ENCODE measurements at places on chromosomes 6 and 20. TPM values are rescaled to one million over a fixed set of nuclear protein-coding genes. Genes with fewer than 3 reads are reported as not detected.
A peak's percentile ranks its signal among the peaks of the same experiment; 100 is the strongest.

GRCh38 chr6:35391240-35391968 is 49.0 kb downstream of the PPARD start:
- no peak for DNase-seq

DNA sequence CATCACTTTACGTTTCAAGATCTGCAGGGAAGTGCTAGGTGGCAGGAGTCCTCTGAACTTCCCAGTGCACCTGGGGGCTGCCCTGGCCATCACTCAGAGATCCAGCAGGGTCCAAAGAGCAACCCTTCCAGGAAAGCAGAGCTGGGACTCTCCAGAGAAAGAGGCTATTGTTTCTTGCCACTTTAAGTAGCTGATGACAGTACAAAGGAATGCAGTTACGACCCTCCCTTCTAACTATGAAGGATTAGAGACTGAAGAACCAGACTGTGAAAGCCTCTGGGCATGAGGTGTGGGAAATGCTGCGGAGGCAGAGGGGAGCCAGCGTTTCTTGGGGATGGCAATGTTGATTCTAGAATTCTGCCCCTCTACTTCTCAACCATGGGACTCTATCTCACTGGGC is 189.1 kb upstream of the SUPT3H start:
- peak; percentile 42 for DNase-seq

GRCh38 chr6:11492464-11493290 is 44.9 kb upstream of the TMEM170B start:
- DNase-seq = no peak

DNA sequence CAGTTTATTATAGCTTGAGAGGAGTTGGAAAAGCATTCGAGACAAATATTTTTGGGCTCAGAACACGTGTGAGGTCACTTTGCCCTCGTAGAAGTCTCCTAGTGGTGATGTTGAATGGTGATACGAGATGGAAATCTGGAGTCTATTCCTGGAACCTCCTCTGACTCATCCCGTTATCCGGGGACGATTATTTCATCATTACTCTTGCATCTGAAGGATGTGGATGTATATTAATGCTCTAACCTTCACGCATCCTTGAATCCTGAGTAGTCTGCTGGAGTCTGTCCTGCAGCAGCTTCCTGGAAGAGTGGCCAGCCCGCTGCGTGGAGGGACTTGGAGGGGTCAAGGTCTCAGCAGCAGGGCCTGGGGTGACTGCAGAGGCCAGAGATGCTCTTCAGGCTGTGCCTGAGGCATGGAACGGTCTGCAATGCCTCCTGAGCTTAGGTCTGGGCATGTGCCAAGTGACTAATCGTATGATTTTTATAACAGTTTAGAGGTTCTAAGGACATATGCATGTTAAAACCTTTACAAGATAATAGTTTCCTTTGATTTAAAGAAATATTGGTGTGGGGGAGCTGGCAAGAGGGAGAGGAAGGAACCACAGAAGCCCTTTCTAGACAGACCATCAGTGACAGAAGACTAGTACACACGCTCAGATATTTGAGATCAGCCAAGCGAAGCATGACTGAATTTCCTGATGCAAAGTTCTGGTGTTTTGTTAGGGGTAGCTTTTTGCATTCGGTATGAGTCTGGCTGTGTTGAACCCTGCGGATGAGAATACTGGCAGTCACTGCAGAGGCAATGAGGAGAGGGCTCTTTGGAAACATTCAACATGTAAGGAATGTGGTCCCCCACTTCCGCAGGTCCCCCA is 400.2 kb downstream of the QKI start:
- DNase-seq = no peak

DNA sequence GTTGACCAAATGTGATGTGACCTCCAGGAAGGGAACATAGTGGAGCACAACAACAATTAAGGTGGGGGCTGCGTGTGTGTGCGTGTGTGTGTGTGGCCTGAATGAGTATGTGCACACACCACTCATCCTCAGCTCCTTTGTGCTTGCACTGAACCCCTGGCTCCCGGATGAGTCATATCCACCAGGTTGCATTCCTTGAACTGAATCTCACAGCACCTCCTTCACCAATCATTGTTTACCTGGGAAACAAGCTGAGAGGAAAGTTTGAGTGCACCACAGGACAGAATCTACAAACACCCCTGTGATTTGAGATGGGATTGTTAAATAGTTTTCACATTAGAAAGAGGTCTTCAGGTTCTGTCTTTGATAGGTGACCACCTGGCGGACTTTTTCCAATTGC is 33.7 kb upstream of the GPR6 start:
- DNase-seq = peak; percentile 57

DNA sequence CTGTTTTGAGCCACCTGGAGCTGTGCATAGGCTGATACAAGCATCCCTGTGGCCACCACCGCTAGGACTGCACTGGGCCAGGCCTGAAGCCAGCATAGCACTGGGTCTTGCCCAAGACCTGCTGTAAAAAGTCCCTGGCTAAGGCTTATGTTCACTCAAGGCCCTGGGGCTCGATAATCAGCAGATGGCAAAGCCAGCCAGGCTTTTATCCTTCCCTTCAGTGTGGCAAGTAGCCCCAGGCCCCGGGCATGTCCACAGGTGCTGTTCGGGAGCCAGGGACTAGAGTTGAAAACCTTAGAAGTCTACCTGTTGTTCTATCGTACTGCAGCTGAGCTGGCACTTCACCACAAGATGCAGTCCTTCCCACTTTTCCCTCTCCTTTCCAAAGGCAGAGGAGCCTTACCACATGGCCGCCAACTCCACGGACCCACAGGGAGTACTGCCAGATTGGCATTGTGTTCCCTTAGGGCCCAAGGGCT is 226.4 kb upstream of the ZNF217 start:
- DNase-seq = no peak

- DNase-seq = no peak
Observed at GRCh38 chr6:18823782-18824386, 436.7 kb downstream of the RNF144B start.

DNA sequence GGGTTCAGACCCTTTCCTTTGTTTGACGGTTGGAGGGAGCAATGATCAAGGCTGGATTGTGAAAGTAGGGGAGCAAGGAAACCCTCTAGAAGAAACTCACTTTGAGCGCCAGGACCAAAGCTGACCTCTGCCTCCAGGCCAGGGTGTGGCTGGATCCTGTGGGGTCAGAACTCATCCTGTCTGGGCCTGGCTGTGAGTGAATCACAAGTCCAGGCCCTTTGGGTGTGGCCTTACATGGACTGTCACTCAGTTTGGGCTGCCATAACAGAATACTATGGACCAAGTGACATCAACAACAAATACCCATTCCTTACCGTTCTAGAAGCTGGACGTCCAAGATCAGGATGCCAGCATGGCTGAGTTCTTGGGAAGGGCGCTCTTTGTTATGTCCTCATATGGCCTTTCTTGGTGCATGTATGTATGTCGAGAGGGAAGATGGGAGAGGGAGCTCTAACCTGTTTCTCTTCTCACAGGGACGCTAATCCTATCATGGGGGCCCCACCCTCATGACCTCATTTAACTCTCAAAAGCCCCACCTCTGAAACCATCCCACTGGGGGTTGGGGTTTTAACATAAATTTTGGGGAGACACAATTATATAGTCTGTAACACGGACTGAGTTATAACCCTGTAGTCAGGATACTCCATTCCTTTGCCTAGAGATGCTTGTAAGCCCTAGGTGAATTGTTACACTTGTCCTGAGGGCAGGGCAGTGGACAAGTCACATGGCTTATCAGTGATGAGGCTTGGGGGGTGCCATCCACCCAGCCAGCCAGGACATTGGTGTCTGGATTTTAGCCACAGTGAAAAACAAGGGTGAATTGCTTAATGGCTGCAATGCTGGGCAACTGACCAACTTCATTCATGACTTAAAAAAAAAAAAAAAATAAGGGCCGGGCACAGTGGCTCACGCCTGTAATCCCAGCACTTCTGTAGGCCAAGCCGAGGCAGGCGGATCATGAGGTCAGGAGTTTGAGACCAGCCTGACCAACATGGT is 80.0 kb downstream of the TRMT11 start:
- DNase-seq = no peak

DNA sequence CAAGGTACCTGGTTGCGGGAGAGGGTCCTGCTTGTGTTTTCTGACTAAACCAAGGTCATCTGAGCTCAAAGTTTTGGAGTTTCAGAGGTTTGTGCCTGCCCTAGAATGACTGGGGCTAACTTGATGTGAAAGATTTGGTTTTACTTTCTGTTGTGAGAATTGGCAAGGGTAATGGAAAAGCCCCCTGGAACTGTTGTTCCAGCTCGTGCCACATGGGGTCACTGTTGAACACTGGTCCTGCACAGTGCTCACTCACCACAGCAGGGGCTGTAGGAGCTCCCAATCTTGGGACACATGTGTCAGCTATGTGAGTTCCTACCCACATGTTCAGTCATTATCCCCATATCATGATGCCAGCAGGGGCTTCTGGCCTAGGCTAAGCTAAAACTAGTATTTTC is 6.5 kb downstream of the TGM6 start:
- DNase-seq = no peak

DNA sequence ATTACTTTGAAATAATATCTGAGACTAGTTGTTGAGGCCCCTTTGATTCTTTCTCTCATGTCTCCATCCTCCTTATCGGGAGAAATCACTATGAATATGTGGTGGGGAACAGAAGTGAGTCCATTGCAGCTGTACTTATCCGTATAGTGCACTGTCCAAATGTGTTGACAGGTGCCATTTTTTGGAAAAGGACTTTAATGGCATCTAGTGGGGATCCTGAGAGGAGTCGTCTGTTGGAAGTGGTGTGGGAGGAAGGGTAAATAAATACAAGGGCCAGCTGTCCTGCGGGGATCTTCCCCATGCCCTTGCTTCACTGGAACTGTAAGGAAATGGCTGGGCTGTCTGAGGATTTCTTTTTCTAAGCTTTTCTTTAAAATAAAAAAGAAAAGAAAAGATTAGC is 19.4 kb downstream of the TPX2 start:
- no peak for DNase-seq

- no peak for DNase-seq
Observed at GRCh38 chr6:124819346-124819745, 142.9 kb upstream of the RNF217 start.

DNA sequence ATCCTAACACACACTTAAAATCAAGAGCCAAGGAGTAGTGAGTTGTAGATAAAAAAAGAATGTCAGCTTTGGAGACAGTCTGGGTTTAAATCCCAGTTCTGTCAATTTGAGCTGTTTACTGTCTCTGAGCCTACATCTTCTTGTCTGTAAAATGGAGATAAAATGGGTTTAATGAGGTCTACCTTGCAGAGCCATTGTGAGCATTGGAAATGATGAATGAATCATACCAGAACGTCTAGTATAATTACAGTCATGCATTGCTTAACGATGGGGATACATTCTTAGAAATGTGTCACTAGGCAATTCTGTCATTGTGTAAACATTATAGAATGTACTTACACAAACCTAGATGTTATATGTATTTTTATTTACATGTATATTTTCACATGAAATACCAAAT is 17.6 kb upstream of the SGK2 start:
- no peak for DNase-seq

- no peak for DNase-seq
Observed at GRCh38 chr6:101263596-101263995, 129.9 kb upstream of the GRIK2 start.

GRCh38 chr6:126914172-126914571 is 204.3 kb upstream of the RSPO3 start:
- no peak for DNase-seq

- DNase-seq = no peak
Observed at GRCh38 chr20:44208165-44208564, 2.4 kb downstream of the OSER1 start.

DNA sequence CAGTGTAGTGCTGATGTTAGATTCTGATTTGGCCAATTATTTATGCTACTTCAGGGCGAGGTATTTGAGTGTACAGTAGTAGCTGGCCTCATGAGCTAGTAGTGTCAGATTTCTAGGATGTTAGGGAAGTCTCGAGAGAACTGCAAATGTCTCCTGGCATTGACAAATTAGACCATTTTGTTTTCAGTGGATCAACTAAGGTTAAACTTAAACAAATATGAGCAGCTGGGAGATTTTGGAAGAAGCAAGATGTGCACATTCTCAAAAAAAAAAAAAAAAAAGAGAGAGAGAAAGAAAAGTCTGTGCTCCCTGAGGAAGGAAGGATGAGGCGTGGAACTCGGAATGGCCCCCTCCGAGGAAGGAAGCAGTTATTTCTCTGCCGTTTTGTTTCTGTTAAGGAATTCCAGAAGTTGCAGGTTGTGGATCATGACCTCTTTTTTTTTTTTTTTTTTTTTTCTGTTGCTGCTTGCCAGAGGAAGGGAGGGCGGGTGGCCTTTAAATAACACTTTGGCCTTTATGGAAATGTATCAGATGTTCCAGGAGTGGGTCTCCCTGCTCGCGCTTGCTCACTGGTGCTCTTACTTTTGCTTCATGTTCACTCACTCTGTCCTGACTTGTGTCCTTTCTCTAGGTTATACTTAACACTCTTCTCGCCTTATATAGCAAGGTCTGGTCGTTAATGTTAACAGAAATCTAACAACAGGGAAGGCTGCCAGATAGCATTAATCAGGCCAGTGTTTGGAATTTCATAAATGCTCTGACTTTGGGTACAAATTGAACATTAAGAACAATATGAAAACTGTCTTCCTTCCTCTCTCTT is 124.4 kb downstream of the TCP11 start:
- DNase-seq = no peak

- no peak for DNase-seq
Observed at GRCh38 chr6:32234934-32235333, 11.1 kb upstream of the NOTCH4 start.

DNA sequence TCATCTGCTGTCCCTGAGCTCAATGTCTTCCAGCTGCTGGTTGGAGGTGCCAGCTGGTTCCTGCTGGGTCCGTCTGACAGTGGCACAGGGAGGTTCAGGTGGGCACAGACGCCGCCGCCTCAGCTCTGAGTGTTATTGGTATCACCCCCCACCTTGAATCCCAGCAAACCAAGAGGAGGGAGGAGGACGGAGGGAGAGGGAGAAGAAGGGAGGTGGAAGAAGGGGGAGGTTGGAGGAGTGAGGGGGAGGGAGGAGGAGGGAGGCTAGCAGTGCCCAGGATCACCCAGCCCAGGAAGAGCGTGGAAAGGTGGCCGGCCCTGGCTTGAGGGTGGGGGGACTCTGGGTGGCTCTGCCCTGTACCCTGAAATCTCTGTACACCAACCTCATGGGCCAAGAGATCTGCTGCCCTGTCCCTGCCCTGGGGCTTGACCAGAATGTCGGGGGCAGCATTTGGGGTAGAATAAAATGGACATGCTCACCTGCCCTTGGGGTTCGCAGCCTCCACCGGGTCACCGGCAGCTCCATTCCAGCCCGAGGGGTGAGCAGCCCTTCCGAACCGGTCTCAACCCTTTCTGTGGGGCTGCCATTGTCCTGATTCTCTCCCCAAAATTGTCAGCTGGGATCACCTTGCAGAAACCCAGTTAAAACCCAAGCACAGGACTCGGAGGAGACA is 17.1 kb downstream of the NTSR1 start:
- DNase-seq = no peak

- no peak for DNase-seq
Observed at GRCh38 chr20:33306228-33306627, 23.2 kb downstream of the BPIFB1 start.

HCRTR2 gene
- total RNA-seq = not detected

PBOV1 gene
- not detected for total RNA-seq

TRMT6 gene
- 6.0 TPM for total RNA-seq

RTF2 gene
- 79.2 TPM for total RNA-seq

FUT9 gene
- 0.49 TPM for total RNA-seq

OR2B6 gene
- not detected for total RNA-seq

NELFE gene
- 52.1 TPM for total RNA-seq

ACAT2 gene
- 69.3 TPM for total RNA-seq

LRP11 gene
- 50.0 TPM for total RNA-seq

ZSCAN12 gene
- total RNA-seq = 5.8 TPM

GABRR1 gene
- total RNA-seq = not detected

OR12D3 gene
- total RNA-seq = not detected

TFAP2D gene
- total RNA-seq = not detected

RSPH3 gene
- total RNA-seq = 25.2 TPM

GPR63 gene
- total RNA-seq = 1.6 TPM

SEL1L2 gene
- total RNA-seq = 0.52 TPM
